GDM1 (cell line): ENCODE measurements at places on chromosomes 16 and 17.

GRCh38 chr16:88893127-88893968 is 26.9 kb upstream of the PABPN1L start:
- no peak for DNase-seq

GRCh38 chr17:28540231-28540630 is 12.2 kb downstream of the UNC119 start:
- DNase-seq, result no peak

DNA sequence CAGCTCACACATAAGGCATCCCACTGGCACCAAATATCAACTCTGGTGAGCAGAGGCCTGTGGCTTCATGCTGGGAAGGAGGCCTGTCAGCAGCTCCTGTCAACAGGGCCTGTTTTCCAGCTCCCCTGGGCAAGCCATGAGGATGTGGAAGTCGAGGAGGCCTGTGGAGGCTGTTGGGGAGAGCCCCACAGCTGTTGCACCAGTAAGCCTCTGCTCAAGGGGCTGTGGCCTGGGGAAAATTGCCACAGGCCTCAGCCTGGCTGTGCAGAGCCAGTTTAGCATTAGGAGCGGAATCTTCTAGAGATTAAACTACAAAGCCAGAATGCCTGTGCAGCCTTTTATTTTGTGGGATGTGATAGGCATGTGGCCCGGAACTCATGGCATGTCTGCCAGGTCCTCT is 202.1 kb downstream of the SPECC1 start:
- DNase-seq, result no peak

GRCh38 chr16:65842067-65842466 is 524.4 kb upstream of the CDH5 start:
- no peak for DNase-seq

- DNase-seq, result no peak
Measured at GRCh38 chr17:75550139-75550465, 24.6 kb downstream of the LLGL2 start.

DNA sequence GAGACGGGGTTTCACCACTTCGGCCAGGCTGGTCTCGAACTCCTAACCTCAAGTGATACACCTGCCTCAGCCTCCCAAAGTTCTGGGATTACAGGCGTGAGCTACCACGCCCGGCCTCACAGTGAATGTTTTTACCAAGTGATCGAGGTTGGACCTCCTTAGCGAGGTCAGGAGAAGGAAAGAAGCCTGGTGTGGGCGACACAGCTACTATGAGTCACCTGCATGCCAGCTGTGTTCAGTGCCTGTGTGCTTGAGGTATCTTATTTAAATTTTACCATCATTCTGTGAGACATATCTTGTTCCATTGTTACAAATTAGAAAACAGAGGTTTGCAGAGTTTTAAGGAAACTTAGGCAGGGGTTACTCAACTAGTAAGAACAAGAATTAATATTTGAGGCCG is 174.8 kb upstream of the DYNLRB2 start:
- DNase-seq, result no peak
